ENCODE measurements at places on chromosomes 3 and 15.

DNA sequence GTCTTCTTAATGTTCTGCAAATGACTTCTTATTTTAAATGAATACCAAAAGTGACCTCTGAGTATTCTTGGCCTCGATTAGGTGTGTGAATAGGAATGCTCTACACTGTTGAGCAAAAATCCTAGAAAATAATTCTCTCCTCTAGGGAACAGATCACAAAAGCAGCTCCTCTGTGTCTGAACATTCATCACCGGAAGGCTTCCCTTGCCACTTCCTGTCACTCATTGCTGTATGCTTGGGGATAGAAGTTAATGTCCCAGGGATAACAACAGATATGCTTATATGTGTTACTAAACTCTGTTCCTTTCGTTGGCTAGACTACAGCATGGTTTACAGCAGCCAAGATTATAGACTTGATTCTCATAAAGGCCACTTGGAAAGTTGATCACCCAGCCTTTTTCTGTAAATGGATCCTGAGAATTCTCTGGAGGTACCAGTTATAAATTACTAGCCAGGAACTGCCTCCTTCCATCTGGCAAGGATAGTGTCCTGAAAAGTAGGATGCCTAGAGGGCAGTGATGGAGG lies 16.0 kb upstream of the PTX3 start:
- no peak for DNase-seq

DNA sequence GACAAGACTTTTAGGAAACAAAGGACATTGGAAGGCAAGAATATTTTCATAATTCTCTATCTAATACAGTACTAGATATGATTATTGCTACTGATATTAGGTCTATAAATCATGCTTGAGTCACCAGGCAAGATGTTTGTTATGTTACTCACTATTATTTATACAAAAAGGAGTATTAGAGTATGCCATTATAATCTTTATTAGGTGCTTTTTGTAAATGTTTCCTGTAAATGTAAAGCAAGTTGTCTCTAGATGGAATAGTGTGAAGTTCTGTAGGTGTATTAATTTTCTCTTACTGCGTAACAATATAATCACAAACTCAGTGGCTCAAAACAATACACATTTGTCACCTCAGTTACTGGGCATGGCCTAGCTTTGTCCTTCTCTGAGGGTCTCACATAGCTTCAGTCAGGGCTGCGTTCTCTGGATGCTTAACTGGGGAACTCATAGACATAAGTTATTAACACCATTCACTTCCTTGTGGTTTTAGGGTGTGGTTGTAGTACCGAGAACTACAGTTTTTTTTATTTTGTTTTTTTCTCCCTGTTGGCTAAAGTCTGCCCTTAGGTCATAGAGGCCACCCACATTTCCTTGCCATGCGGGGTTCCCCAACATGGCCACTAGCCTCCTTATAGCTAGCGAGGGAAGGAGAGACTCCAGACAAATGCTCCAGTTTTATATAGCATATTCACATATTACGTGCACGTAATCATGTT lies 20.3 kb upstream of the MAP3K13 start:
- no peak for DNase-seq

GRCh38 chr3:155603302-155603701 lies 141.6 kb downstream of the PLCH1 start:
- DNase-seq: no peak

DNA sequence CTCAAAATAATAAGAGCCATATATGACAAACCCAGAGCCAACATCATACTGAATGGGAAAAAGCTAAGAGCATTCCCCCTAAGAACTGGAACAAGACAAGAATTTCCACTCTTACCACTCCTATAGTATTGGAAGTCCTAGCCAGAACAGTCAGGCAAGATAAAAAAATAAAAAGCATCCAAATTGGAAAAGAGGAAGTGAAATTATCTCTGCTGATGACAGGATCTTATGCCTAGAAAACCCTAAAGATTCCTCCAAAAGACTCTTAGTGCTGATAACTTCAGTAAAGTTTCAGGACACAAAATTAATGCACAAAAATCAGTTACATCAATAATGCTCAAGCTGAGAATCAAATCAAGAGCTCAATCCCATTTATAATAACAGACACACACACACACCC lies 45.9 kb upstream of the SLC2A2 start:
- DNase-seq: no peak

DNA sequence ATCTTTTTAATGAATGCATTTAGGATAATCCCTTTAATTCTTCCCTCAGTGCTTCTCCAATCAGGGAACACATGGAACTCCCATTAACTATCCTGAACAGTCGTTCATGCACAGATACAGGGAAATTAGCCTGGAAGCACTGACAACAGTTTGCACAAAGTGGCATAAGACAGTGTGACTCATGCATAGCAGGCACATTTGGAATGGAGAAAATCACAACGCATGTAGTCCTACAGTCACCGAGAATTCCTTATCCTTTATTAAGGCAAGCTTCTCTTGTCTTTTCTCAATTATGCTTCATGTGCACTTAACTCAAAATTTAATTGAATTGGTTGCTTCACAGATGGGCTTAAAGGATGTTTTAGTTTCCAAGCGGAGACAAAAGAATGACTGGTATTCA lies 155.0 kb upstream of the CRBN start:
- no peak for DNase-seq

DNA sequence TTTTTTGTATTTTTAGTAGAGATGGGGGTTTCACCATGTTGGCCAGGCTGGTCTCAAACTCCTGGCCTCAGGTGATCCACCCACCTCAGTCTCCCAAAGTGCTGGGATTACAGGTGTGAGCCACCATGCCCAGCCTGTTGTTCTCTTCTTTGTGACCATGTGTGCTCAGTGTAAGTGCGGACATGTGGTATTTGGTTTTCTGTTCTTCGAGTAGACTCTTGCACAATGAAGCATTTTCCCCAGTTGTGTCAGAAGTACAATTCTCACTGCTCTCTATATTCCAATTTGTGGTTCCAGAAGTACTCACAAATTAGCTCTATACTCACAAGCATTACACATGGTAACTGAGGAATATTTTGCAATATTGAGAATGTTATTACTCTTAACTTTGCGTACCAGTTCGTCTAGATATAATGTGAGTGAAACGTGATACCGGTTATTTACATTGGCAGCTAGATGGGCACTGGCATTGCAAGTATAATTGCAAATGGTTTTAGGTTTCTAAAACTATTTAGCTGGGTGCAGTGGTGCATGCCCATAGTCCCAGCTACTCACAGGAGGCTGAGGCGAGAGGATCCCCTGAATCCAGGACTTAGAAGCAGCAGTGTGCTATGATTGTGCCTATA lies 34.2 kb upstream of the MTMR14 start:
- DNase-seq: no peak

DNA sequence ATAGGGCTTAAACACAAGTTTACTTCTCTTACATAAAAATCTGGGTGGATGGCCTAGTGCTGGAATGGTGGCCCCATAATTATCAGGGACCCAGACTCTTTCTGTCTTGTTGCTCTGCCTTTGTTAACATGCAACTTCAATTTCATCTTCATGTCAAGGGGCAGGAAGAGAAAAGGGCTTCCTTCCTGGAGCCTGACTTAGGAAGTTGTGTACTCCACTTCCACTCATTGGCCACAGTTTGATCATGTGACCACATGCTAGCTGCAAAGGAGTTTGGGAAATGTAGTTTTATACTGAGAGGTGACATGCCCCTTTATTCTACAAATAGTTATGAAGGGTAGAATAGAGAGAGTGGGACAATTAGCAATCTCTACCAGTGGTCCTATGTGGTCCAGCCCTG lies 39.3 kb downstream of the RHCG start:
- no peak for DNase-seq

DNA sequence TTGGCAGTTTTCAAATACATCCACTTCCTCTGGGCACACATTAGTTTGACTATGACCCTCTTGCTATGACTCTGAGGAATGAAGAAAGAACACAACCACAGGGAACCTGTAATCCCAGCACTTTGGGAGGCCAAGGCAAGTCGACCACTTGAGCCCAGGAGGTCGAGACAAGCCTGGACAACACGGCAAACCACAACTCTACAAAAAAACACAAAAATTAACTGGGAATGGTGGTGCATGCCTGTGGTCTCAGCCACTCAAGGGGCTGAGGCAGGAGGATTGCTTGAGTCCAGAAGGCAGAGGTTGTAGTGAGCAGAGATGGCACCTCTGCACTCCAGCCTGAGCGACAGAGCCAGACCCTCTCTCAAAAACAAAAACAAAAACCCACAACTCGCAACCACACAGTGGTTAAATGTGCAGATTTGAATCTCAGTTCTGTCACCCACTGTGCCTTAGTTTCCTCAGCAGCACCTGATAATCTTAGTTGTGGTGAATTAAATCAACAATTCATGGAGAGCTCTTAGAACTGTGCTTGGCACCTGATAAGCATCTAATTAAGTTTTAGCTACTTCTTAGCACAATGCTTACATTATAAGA lies 65.7 kb downstream of the MYLK start:
- DNase-seq: no peak

DNA sequence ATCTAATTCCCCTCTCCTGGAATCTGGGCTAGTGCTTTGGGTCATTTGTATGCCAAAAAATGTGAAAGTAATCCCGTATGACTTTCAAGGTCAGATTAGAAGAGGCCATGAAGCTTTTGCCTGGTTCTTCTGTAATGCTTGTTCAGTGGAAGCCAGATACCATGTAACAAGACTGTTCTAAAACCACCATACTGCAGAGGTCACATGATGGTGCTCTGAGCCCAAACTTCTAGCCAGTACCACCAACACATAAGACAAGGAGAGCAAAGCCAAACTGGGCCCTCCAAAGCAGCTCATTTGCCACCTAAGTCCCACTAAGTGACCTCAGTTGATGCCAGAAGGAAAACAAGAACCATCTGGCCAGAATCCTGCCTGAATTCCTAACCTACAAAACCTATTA lies 64.3 kb upstream of the MELTF start:
- no peak for DNase-seq

GRCh38 chr15:76991741-76992645 lies 2.9 kb upstream of the PSTPIP1 start:
- peak; percentile 57 for DNase-seq
